ENCODE measurements at places on chromosomes 13 and 19.

DNA sequence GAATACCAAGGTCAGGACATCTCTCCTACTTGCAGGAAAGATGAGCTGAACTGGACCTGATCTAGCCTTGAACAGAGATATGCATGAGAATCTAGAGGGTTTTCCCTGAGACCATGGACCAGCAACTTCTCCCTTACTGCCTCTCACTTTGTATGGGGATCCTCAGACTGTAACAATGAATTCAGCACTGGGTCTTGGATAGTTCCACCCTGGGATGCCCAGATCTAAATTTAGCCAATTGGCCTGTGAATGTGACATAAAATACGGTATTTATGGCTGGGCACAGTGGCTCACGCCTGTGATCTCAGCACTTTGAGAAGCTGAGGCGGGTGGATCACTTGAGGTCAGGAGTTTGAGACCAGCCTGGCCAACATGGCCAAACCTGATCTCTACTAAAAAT lies 15.3 kb upstream of the LILRA2 start:
- no peak for DNase-seq

- no peak for DNase-seq
Observed at GRCh38 chr19:55315956-55316525, 9.1 kb downstream of the TMEM150B start.

- DNase-seq: peak; percentile 75
Observed at GRCh38 chr19:38736413-38737280, 7.6 kb downstream of the CAPN12 start.

GRCh38 chr19:44891016-44891882 lies at the start of gene TOMM40:
Gene TOMM40 (plus strand): TSS chr19:44891254. CDS start chr19:44891416, 162 bp downstream.
- no peak for DNase-seq

- no peak for DNase-seq
Observed at GRCh38 chr19:38298821-38299680, 5.0 kb upstream of the C19orf33 start.

DNA sequence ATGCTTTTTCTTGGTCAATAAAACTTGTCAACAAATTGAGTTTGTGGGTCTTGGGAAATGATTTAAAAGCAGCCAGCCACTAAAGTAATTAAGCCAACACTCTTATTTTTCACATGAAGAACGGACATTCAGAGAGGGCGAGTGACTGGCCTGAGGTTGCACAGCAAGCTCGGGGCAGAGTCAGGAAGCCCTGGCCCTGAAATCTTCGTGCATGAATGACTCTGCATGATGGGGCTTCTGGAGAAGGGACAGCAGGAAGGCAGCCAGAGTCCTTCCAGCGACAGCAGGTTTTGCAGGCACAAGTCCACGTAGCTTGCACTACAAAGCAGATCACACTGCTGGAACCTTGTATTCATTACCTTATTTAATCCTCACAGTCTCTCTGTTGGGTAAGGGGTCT lies 232.5 kb downstream of the ZNF536 start:
- no peak for DNase-seq

DNA sequence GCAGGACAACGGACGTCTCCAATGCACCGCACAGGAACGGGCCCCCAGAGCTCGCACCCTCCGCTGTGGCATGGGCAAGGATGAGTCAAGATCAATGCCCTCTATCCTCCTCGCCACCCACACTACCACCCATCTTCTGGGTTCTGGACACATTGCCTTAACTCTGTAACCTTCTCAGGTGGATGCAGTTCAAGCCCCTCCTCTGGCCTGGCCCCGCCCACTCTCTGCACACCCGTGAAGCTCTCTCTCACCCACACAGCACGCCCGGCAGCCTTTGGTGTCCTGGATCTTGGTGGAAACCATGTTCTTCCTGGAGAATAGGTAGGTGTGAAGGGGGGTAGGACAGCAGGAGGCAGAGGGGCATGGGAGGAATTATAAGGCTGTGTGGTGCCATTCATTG lies 20.7 kb downstream of the MAP4K1 start:
- DNase-seq: no peak

DNA sequence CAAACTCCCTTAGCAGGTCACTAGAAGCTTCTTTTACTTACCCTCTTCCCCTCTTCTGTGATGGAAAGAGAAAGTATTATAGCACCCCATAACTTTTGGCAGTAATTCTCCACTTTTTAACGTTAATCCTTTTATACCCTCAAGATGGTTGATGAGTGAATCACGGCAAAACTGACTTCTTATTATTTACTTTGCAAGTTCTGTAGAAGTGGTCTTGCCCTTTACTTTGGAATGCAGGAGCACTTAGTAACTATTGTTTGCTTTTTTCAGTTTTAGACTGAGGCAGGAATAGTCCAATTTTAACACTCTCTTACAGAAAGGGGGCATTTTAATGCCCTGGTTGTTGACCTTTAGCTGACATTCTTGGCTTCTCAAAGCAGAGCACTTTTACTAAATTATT lies 260.1 kb downstream of the LMO7 start:
- no peak for DNase-seq

- no peak for DNase-seq
Observed at GRCh38 chr13:99743094-99743493, 228.5 kb downstream of the ZIC5 start.

DNA sequence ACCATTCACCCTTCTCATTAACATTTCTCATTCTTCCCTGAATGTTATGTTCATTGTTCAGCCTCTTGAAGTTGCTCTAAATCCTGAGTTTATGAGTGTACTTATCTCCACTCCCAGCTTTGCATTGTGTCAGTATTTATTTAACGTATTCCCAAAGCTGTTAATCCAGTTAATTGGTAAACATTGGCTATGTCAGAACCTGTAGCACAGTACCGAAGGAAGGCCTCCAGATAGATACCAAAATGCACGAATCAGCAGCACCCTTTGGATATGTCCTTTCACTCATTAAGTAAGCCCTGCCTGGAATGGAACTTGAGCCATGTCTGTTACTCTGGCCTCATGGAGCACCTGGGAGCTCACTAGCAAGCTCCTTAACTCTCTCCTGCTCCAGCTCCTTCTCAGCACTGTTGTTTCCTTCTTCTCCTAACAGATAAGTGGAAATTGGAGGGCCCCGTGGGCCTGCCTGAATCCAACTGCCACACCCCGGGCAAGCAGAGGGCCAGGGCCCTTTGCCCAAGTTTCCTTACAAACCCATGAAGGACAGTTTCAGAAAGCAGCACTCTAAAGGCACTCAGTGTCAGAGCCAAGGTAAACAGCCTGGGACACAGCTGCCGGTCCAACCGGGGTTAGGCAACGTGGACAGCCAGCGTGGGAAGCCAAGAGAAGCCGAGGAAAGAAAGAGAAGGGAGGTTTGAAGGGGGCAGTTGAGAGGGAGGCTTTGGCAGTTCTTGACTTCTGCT lies 155.0 kb upstream of the SERP2 start:
- DNase-seq: no peak

- DNase-seq: no peak
Observed at GRCh38 chr13:46097015-46097414, 7.8 kb downstream of the CPB2 start.

DNA sequence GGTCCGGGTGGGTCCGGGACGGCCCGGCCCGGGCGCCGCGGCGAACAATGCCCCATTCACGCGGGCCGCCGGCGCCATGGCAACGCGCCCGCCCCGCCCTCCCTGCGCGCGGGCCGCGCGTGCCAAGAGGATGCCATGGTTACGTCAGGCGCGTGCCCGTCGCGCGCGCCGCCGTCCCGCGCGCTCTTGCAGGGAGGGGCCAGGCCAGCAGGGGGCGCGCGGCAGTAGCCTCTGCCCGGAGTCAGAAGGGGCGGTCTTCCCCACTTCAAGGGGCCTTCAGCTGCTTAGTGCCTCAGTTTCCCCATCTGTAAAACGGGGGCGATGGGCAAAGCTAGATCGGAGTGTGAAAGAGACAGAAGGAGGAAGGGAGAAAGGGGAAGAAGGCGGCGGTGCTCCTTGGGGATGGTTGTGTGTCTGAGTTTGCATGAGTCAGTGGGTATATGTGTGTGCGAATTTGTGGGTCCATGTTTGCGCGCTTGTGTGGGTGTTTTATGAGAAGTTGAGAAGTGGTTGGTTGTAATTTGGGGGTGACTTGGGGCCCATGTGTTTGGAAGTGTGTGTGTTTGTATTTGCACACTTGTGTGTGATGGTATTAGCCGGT lies 11.6 kb upstream of the NFIX start:
- peak; percentile 87 for DNase-seq

DNA sequence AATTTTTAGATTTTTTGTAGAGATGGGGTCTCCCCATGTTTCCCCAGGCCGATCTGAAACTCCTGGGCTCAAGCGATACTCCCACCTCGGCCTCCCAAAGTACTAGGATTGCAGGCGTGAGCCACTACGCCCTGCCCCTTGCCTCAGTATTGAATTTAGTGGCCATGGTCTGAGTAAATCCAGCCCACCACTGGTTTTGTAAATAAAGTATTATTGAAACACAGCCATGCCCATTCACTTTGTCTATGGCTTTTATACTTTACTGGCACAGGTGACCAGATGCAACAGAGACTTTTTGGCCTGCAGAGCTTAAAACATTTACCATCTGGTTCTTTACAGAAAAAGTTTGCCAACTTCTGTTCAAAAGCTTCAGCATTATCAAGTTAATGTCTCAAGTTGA lies 143.8 kb downstream of the PTPRS start:
- no peak for DNase-seq

DNA sequence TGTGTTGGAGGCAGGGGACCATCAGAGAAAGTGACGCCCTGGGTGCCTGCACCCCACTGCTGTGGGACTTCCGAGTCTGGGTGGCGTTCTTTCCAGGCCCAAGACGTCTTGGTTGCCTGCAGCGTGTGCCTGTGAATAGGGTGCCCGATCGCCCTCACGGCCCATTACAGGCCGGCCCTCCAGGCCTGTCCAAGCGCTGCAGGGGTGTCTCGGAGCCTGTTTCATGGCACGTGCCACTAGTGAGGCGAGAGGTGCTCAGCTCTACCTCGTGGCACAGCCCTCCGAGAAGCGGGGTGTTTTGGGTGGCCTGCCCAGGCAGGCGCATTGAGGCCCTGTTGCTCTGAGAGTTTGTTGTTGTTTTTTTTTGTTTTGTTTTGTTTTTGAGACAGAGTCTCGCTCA lies 30.1 kb downstream of the DOT1L start:
- no peak for DNase-seq

- DNase-seq: no peak
Observed at GRCh38 chr13:82076496-82076895, 1735.6 kb upstream of the SPRY2 start.

GRCh38 chr13:106382534-106382933 lies 152.9 kb downstream of the EFNB2 start:
- DNase-seq: no peak

DNA sequence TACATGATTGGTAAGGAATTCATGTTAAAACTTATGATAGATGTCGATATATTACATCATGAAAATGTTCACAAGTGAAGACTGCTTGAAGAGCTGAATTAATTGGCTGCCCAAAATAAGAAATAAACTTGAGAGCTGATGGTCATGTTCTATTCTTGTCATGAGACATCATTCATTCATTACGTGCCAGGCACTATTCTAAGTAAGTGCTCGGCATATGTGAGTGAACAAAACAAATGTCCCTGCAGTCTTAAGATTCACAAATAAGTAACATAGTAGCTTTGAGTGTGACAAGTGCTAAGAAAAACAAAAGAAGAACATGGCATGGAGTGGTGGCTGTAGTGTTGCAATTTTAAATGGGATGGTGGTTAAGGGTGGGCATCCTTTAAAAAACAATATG lies 329.3 kb downstream of the SUCLA2 start:
- DNase-seq: no peak

DNA sequence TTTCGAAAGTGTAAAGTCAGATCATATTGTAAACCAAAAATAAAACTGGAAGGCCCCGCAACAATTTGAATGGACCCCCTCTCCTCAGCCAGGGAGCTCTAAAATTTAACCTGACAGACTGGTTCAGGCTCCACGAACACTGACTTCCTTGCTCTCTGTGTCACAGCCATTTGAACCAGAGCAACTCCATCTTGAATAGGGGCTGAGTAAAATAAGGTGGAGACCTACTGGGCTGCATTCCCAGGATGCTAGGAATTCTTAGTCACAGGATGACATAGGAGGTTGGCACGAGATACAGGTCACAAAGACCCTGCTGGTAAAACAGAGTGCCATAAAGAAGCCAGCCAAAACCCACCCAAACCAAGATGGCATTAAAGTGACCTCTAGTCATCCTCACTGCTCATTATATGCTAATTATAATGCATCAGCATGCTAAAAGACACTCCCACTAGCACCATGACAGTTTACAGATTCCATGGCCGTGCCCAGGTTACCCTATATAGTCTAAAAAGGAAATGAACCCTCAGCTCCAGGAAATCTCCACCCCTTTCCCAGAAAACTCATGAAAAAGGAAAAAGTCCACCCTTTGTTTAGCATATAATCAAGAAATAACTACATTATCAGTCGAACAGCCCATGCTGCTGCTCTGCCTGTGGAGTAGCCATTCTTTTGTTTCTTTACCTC lies 43.1 kb downstream of the RFXAP start:
- DNase-seq: no peak

DNA sequence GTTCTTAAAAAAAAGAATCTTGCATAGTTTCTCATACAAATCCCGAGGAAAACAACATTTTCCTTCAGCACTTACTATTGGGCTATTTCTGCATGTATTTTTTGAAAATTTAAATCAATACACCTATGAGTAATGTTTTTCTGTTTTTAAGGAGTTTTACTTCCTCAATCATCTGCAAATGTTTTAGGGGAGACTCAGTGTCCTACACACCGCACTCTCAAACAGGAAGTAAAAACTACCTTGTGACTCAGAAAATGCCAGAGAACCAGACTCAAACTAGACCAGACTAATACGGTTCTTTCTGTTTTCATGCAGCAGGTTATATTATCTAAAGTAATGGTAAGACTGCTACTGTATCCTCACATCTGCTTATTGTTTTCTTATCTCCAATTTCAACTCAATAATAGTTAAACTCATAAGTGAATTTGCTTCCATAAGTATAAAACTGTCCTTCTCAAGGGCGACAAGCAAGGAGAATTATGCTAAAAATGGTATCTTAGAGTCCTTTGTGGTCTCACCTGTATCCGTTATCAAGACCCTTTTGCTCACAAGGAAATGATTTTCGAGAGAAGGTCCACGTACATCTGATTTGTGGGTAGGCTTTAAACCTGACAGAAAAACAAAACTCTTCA lies 52.5 kb downstream of the FLT3 start:
- DNase-seq: no peak

DNA sequence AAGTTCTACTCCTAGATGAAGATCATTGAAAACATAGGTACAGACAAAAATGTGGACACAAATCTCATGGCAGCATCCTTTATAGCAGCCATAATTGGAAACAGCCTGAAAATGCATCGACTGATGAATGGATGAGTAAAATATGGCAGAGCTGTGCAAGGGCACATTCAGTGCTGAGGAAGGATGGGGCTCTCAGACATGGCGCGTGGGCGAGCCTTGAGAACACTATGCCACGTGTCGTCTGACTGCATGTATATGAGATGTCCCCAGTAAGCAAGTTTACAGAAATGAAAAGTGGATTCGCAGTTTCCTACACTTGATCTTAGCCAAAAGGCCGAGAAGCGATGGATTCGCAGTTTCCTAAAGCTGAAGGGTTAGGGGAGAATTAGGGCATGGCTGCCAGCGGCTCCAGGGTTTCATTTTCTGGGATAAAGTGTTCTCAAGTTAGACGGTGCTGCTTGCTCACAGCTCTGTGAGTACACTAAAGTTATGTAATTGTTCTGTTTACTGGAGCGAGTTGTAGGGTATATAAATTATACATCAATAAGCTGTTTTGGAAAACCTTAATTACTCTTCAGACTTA lies 78.0 kb downstream of the RAB20 start:
- no peak for DNase-seq
